RCC 7860 (cell line): ENCODE measurements at places on chromosomes 5 and 9.
A peak's percentile ranks its signal among the peaks of the same experiment; 100 is the strongest.

GRCh38 chr5:176337913-176338312 lies 23.7 kb downstream of the KIAA1191 start:
- DNase-seq, result no peak

- DNase-seq, result no peak
These were observed 11.3 kb downstream of the C9orf50 start for GRCh38 chr9:129609486-129610212.

DNA sequence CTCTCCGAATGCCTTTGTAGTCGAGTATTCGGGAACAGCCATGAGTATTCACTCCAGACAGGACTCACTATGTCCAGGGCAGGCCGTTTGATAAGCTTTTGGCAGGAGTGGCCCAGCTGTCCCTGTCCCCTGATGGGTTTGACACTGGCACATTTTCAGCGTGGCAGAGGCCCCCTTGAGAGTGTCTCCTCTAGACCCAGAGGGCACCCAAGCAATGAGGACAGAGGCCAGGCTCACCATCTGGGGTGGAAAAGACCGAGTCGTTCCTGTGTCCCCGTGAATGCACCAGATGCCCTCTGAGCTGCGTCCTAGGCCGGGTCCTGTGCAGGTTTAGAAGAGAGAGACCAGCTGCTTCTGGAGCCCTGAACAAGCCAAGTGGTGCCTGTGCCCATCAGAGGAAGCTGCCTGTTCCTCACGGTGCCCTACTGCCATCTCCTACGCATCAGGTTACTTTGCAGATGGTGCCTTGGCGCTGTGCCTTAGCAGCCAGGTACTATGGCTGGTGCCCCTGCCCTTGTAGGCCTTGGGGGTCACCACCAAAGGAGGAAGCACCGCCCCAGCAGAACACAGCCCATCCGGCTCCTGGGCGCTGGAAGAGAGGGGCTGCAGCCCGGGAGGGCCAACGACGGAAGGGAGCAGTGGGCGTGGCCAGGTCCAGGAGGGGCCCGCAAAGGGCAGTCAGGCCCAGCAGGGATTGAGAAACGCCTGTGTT lies 42.4 kb downstream of the LRSAM1 start:
- DNase-seq, result no peak

GRCh38 chr5:2173151-2173834 lies 290.6 kb upstream of the IRX4 start:
- DNase-seq, result no peak

DNA sequence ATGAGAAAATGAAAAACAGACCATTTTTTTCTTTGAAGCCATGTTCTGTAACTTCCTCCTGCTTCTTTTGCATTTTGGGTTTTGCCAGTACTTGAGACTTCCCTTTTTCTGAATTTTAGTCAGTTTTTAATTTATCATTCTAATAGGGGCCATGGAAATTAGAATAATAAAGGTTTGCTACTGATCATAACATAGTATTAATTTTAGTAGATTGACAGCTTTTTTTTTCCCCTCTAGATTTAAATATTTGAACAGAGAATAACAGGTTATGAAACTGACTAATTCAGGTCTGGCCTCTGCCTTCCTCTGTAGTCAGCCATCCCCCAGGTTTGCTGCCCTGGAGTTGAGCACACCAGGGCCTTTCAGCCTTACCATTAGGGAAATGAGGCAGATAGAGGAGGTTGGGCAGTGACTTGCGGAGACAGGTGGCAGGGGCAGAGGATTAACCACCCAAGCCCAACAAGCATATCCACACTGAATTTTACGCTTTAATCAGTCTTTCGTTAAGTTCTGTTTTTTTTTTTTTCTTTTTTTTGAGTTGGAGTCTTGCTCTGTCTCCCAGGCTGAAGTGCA lies 80.1 kb upstream of the TNFAIP8 start:
- DNase-seq, result no peak

DNA sequence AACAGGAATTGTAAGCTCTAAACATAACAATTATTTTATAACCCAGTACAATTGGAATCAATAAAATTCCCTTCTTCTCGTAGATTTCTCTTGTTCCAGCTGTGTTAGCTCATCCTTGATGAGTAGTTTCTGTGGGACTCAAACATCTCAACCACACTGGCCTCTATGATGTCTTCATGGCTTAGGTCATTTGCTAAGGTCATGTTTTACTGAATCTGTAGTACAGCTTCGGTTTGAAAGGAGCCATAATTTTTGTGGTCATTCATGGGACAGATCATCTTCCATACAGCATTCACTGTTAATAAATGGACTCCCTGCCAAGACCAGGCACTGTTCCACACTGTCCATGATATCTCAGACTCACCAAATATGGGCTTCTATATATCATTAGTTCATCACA lies 369.0 kb upstream of the RFX3 start:
- DNase-seq, result peak; percentile 67
